ENCODE measurements at places on chromosomes 3 and 15. TPM values are rescaled to one million over a fixed set of nuclear protein-coding genes. Genes with fewer than 3 reads are reported as not detected.

DNA sequence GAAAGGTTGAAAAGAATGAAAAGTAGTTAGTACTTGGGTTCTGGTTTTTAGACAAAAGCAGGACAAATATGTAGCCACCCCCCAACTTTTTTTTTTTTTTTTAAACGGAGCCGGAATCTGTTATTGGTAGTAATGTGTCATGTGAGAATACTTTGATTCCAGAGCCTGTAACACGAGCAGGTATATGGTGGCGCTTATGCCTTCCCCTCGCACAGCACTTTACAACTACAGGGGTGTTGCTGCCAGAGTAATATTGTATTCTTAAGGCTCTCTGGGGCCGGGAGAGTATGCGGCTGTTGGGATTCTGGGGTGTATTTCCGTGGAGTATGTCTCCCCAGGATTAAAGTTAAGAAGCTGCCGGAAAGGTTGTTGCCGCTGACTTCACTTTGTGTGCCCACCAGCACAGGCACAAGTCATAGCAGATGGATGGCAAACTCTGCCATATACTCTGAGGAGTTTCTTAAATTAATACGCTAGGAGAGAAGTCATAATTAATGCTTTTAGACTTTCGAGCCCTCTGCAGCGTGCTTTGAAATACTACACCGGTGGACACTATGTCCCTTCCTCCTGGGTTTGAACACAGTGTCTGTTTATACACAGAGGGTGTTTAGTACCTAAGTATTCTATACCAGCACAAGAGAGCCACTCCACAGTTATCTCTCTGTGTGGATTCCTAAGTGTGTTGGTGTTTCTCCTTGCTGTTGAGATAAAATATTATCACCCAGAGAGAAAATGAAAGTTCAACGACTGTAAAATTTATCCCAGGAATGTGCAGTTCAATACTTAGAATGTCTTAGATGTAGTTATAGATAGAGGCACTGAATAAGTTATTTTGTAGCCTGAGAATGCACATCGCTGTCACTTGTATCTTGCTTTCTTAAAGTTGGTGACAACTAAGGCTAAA is 1.4 kb downstream of the MBNL1 start:
- H3K4me3 ChIP-seq = peak overlapping the region; percentile 93
- DNase-seq = peak; percentile 47
- peaks cover 27% of the 10 kb centered on the region for H3K4me1 ChIP-seq
- H3K27ac ChIP-seq = peak overlapping the region; percentile 99

Gene ALG1L2
- not detected for total RNA-seq

- peaks cover 4% of the 10 kb centered on the region for H3K36me3 ChIP-seq
- DNase-seq = no peak
- no peaks in the 10 kb centered on the region for H3K27me3 ChIP-seq
- H3K4me1 ChIP-seq = no peaks in the 10 kb centered on the region
Observed at GRCh38 chr3:196232154-196232881, 16.0 kb downstream of the SLC51A start.

DNA sequence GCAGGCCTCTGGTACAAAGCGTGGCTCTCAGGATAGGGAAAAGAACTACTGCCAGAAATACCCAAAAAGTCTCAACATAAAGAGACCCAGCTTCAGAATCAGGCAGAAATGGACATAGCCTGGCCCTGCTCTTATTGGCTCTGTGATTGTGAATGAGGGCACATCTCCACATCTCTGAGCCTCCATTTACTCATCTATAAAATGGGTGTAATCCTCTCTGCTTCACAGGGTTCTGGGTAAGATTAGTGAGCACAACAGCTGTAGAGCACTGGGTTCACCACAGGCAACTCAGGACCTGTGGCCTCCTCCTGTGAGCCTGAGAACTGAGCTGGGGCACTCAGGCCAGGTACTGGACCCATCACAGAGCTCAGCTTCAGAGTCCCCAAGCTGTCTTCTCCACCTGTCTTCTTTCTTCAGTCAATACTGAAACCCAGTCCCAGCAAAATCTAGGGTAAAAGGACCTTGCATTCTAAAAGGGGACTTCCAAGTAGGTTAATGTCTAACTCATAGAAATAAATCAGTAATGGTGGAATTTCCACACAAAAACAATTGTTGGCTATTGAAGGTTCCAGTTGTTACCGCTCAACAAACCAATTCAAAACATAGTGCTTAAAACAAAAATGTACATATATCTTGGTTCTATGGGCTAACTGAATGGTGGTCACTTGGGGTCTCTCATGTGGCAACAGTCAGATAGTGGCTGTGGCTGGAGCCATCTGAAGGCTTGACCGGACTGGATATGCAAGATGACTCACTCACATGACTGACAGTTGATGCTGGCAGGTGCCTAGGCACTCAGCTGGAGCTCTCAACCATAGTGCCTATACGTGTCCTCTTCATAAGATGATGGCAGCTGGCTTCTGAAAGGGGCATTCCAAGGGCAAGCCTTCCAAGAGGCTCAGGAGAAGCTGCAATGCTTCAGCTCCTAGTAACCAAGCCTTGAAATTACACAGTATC is 47.3 kb downstream of the TRIM42 start:
- H3K36me3 ChIP-seq = no peaks in the 10 kb centered on the region
- DNase-seq = no peak
- H3K27me3 ChIP-seq = no peaks in the 10 kb centered on the region

- H3K4me3 ChIP-seq = no peak overlapping the region
- DNase-seq = no peak
- no peaks in the 10 kb centered on the region for H3K36me3 ChIP-seq
- peaks cover 35% of the 10 kb centered on the region for H3K4me1 ChIP-seq
Observed at GRCh38 chr3:100426067-100426682, 24.8 kb downstream of the LNP1 start.

DNA sequence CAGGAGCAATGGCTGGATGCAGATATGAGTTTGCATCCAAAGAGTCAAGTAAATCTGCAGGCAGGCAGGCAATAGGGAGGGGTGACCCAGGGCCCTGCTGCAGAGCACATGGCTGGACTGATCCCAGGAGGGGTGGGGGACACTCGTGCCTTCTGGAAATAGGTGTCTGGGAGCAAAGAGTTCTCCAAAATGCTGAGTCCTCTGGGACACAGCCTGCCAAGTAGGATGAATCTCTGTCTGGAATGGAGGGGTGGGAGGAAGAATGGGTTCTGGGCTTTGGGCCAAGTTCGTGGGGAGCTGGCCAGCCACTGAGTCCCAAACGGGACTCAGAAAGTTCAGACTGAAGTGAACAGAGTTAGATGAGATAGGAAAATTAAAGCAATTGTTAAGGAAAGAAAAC is 214.5 kb downstream of the MTHFS start:
- no peak overlapping the region for H3K4me3 ChIP-seq
- H3K27me3 ChIP-seq = no peaks in the 10 kb centered on the region
- H3K27ac ChIP-seq = no peak overlapping the region
- H3K4me1 ChIP-seq = no peaks in the 10 kb centered on the region
- no peaks in the 10 kb centered on the region for H3K36me3 ChIP-seq
- peak; percentile 14 for DNase-seq

DNA sequence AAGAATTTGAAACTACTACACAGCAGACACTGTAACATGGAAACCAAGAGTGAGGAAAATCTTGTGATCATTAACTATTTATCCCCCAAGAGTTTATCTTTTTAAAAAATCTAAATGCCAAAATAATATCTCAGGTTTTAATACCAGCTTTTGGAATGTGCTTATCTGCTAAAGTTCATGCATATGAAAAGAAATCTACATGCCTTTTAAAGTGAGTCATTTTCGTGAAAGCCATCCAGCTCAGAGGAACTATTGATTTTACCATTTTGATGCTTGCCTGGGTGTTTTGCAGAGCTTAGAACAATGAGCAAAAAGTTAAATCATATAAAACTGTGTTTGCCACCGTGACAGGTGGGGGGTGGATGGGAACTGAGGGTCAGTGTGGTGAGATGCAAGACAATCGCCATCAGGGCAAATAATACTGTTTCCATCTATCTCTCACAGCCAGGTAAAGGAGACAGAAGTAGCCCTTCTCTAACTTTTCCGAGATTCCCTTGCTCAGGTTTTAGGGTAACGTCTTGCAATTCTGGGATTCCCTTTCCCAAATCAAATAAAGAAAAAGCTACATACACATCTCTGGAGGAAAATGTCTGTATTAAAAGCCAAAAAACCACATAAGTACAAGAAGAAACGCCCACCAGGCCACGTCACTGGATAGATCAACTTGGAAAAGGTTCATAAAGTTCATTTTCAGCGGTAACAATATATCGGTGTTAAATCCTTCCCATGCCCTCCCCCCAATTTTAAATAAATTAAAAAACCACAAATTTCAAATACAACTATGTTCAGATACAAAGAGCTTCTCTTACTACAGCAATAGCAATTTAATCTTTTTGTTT is 2.0 kb downstream of the TMEM158 start:
- no peaks in the 10 kb centered on the region for H3K4me1 ChIP-seq
- H3K4me3 ChIP-seq = no peak overlapping the region
- no peak for DNase-seq
- H3K27ac ChIP-seq = no peak overlapping the region
- H3K27me3 ChIP-seq = peaks cover 8% of the 10 kb centered on the region
- H3K36me3 ChIP-seq = no peaks in the 10 kb centered on the region

Gene ASB14
- total RNA-seq = not detected

Gene GOLGA8T
- 1.3 TPM for total RNA-seq

- H3K4me1 ChIP-seq = peaks cover 18% of the 10 kb centered on the region
- DNase-seq = no peak
- no peak overlapping the region for H3K4me3 ChIP-seq
- no peaks in the 10 kb centered on the region for H3K36me3 ChIP-seq
Observed at GRCh38 chr15:74180881-74181602, 7.5 kb downstream of the ISLR start.

All from thyroid gland (tissue), 4 donors.